AG04450 (cell line): ENCODE measurements at places on chromosomes 5 and 9. TPM values are rescaled to one million over a fixed set of nuclear protein-coding genes. Genes with fewer than 3 reads are reported as not detected.

GRCh38 chr9:130949188-130950038, 10.4 kb upstream of the FIBCD1 start:
- no peak for DNase-seq

- no peak for DNase-seq
These were observed 1.6 kb downstream of the DMRT2 start for GRCh38 chr9:1051584-1052275.

DNA sequence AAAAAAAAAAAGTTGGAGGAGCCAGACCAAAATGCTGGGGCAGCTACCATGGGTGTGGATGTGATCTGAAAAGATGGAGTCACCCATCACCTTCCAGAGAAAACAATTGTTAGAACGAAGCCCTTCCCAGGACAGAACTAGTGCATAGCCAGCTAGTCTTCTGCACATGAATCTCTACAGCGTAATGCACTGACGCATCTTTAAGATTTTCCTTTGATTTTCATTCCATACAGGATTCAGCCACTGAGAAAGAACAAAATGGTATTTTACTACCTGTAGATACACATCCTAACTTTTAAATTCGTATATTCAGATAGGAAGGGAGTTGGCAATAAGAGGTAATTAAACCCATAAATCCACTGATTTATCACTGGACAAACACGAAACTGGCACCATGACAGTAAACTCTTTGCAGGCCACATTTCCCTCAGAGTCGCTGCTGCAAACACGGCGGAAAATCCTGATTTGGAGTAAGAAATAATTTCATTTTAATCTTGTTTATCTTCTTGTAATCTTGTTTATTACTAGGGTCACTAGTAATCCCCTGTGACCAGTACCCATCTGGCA, 206.6 kb downstream of the SPOCK1 start:
- DNase-seq: no peak

DNA sequence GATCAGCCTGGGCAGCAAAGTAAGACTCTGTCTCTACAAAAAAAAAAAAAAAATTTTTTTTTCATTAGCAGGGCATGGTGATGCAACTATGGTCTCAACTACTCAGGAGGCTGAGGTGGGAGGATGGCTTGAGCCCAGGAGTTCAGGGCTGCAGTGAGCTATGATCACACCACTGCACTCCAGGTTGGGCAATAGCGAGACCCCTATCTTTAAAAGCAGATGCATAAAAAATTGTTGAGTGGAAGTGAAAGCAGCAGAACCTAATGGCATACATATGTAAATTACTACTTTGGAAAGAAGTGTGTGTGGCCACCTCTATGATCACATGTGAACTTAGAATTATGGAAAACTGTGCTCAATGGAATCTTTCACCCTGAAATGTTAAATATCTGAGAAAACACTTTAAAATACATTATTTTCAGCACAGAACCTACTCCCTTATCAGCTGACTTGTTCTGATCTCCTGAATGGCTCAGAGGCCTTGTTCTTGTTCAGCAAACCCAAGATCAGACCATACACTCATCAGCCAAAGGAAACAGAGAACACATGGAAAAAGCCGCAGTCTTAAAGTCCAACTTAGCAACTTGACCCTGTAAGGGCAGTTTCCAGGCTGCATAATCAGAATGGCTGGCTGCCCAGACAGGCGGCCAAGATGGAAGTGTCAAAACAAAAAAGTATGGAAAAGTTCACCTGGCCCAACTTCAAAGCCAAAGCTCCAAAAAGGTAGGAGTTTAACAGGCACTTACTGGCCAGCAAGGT, 56.5 kb downstream of the SIL1 start:
- peak; percentile 41 for DNase-seq

GRCh38 chr5:138466900-138467710, 1.8 kb downstream of the EGR1 start:
- DNase-seq: peak; percentile 43

TSC1 gene
- polyA plus RNA-seq: 67.5 and 87.1 TPM in 2 replicates

GRCh38 chr5:33891446-33891787, 373 bp downstream of the ADAMTS12 start:
- DNase-seq: no peak
